ENCODE measurements at places on chromosomes 2 and 18. TPM values are rescaled to one million over a fixed set of nuclear protein-coding genes. Genes with fewer than 3 reads are reported as not detected.

DNA sequence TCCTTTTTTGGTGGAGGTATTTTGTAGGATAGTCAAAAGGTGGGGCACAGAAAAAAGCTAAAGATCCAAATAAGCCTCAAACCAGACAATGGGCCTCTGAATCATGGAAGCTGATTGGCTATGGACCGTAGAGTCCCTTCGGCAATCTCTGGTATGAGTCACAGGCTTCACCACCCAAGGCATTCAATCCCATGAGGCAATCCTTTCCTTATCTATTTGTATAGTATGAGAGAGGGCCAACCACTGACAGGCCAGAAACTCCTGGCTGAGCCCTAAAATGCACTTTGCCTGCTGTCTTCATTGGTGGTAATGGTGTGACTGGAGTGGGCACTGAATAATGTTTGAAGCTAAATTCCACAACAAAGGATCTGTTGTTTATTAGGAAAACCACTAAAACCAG is 38.7 kb upstream of the MEX3C start:
- peak; percentile 33 for DNase-seq

ABCG5 gene
- polyA plus RNA-seq, result 0.03 TPM

DNA sequence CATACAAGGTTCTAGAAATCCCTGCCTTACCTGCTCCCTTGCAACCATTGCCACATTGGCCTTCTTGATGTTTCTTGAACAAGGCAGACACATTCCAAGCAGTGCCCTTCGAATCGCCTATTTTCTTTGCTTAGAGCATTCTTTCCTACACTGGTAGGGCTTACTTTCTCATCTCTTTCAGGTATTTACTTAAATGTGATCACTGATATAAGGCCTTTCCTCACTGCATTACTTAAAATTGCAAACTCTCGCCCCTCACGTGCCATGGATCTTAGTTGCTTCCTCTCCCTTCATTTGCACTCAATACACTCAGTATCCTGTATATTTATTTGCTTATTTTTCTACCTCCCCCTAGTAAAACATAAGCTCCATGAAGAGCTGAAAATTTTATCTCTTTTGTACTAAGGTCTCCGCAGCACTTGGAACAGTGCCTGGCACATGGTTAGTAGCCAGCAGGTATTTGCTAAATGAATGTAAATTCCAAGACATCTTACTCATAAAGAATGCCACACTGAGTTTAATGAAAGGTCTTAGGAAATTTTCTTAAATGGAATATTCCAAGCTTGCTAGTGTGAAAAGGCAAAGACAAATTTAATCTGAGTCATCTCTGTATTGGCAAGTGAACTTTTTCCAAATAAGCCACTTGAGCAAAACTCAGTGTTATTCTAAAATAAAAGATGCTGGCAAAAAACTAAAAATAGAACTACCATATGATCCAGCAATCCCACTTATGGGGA is 42.4 kb upstream of the FIGN start:
- DNase-seq, result no peak

ALPP gene
- not detected for polyA plus RNA-seq

- no peak for DNase-seq
Observed at GRCh38 chr2:35714883-35715282, 640.7 kb upstream of the CRIM1 start.

TRPM8 gene
- polyA plus RNA-seq, result not detected

DNA sequence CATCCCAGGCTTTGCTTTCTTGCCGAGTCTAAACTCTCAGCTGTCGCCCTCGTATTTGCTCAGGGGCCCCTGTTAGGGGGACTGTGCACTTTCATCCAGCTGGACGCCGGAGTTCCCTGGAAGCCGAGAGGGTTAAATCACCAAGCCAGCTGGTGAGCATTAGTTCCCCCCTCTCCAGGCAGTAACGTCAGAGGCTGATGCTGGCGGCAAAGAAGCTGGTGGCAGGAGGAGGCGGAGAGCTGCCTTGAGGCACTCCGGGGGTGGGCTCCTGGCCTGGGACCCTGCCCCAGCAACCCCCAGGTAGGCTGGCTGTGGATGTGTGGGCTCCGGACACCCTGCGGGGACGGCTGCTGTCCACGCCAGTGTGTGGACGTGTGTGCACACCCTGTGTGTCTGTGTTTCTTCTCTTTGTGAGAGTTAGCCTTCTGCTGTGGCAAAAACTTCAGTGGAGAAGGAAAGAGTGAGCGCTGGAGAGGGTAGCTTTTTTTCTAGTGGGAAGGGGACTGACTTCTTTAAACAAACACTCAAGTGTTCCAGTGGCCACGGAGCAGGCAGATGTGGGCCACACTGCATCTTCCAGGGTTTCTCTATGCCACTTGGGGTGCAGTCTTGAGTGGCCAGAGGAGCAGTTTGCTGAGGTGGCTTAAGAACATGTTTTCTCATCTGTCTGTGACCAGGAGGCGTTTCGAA is 84.7 kb downstream of the GLI2 start:
- peak; percentile 72 for DNase-seq

GRCh38 chr2:233060980-233061590 is 943 bp downstream of the INPP5D start:
- no peak for DNase-seq

PFN4 gene
- 0.84 TPM for polyA plus RNA-seq

INHA gene
- polyA plus RNA-seq, result 44.6 TPM

DNA sequence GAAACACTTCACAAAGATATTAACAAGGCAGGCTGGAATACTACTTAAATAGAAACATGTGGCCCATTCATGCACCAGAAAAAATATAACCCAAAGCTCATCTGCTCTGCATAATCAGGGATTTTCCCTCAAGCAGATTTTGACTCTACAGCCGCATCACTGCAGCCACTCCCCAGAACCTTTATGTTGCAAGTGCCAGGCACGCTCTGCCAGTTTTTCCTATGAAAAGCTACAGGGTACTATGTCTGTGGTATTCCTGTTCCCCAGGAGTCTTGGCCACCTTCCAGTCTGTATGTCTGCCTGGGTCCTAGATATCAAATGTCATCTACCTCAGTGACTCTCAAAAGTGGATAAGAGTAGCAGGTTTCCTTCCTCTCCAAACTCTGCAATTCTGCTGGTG is 3.8 kb downstream of the COA5 start:
- no peak for DNase-seq

DNA sequence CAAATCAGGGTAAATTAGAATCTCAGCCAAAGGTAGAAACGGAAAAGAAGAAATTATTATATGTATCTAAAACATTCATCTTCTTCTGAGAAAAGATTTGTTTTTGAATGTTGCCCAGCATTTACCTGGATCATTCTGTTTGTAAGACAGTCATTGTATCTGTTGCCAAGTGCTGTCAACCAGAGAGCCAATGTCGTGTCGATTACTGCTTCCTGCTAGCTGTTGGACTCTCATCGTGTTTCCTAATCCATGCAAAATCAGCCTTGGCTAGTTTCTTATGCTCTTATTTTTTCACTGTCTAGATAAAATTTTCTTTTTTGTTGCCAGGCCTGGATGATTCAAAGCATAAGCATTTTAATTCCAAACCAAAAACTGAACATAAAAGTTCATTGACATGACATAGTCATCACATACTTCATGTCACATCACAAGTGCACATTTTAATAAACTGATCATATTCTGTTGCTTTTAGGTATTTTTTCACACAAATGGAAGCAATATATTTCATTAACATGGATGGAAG is 202.3 kb downstream of the KCNH7 start:
- peak; percentile 71 for DNase-seq

MC4R gene
- polyA plus RNA-seq, result not detected

DNA sequence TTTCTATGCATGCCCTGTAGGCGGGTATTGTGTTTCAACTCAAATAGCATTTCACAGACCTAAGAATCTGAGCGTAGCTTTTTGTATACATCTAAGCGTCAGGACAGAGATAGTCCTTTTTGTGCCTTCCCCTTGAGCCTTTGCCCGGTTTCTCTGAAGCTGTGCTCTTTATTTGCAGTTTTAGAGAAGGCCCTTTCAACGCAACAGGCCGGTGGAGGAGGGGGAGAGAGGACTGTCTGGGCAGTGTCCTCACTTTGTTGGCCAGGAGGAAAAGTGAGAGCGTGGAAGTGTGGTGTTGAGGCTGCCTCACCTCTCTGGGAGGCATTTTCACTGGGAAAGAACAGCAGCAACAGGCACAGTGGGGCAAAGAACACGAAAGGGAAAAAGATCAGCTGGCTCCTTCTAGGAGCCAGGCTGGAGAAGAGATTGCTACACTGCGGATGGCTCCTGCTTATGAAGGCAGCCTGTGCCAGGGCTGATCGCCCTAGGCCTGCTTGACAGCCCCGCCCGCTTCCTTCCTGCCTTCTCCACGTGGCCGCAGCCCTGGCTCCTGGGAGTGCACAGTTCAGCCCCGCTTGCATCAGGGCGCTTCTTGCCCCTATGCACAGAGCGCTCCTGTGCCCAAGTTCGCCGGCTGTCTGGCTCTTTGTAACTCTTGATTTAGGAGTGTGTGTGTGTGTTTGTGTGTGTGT is 195.6 kb upstream of the POU3F3 start:
- DNase-seq, result peak; percentile 11

- DNase-seq, result no peak
Observed at GRCh38 chr18:44786688-44787087, 106.0 kb downstream of the SETBP1 start.

- no peak for DNase-seq
Observed at GRCh38 chr2:181787310-181788048, 104.1 kb upstream of the ITPRID2 start.

ANKRD30BL gene
- 0.24 TPM for polyA plus RNA-seq

DNA sequence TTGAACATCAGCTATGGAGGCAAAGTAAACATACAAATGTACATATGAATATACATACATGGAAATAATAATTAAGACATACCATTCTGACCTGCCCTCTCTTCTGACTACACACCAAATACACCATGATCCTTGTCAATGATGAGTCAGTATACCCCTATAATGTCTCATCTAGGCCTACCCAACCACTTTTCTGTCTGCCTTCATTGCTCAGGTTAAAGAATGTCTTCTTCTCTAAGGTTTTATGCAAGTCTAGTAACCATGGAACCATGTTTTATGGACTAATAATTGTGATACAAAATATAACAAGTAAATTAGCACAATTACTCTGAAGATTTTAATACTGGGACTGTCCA is 128.7 kb downstream of the NCKAP5 start:
- DNase-seq, result no peak

- DNase-seq, result no peak
Observed at GRCh38 chr2:177545143-177545542, 152.6 kb downstream of the AGPS start.

RGPD6 gene
- 14.5 TPM for polyA plus RNA-seq

- DNase-seq, result no peak
Observed at GRCh38 chr2:52732849-52733395, 1034.7 kb upstream of the CHAC2 start.

- DNase-seq, result no peak
Observed at GRCh38 chr2:104818264-104818663, 35.7 kb upstream of the POU3F3 start.

- no peak for DNase-seq
Observed at GRCh38 chr2:68741805-68742306, 7.2 kb downstream of the ARHGAP25 start.

ACMSD gene
- 0.60 TPM for polyA plus RNA-seq

DNA sequence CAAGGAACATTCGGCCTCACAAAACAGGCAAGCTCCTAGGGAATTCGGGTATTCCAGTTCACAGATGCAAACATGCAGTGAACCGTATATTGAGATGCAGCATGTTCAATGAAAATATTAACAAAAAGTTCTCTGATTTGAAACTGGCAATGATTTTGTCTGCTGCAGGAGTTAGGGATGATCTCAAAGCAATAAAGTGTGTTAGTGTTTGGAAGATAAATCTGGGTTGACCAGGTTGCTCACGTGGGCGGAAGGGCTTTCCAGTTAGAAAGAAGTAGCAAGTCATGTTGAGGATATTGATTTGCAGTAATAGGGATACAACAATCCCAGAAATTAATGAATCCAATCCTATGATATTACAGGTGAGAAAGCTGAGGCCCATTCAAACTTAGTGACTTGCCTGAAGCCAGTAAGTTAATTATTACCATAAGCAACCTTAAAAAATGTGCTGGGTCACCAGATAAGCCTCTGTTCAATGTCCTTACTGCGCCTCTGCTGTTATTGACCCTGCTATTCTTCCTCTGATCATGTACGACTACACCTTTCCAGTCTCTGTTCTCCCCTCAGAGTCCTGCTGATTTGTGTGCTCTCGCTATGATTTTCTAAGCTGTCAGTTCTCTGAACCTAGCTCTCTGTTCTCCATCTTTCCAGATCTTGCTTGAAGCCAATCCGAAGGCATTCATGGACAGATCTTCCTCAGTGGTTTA is 370.8 kb downstream of the DSEL start:
- no peak for DNase-seq

LRRTM1 gene
- 0.74 TPM for polyA plus RNA-seq

GRCh38 chr2:140136366-140136765 is 1356.2 kb upstream of the NXPH2 start:
- no peak for DNase-seq

GRCh38 chr2:209917154-209917771 is 85.2 kb upstream of the RPE start:
- no peak for DNase-seq

All from adrenal gland (tissue), 19 donors.